ENCODE measurements at places on chromosomes 12 and 14. TPM values are rescaled to one million over a fixed set of nuclear protein-coding genes. Genes with fewer than 3 reads are reported as not detected.

The PKP2 gene
- 0.92 TPM for total RNA-seq

The OR6C70 gene
- not detected for total RNA-seq

The FRMD6 gene
- 36.8 TPM for total RNA-seq

DNA sequence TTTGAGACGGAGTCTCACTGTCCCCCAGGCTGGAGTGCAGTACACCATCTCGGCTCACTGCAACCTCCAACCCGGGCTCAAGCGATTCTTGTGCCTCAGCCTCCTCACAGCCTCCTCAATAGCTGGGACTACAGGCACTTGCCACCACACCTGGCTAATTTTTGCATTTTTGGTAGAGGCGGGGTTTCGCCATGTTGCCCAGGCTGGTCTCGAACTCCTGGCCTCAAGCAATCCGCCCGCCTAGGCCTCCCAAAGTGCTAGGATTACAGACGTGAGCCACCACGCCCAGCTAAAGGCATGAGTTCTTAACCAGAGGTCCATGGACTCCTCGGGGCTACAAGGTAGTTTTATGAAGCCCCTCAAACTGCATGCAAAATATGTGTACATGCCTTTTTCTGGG is 2.1 kb downstream of the SARNP start:
- DNase-seq = no peak

- DNase-seq = no peak
Measured at GRCh38 chr12:108214486-108214885, 85.4 kb downstream of the WSCD2 start.
